ENCODE measurements at places on chromosomes 12 and 14. TPM values are rescaled to one million over a fixed set of nuclear protein-coding genes. Genes with fewer than 3 reads are reported as not detected.
A peak's percentile ranks its signal among the peaks of the same experiment; 100 is the strongest.

GAPDH gene
- total RNA-seq: 8,270 TPM

RD3L gene
- total RNA-seq: not detected

PLCZ1 gene
- not detected for total RNA-seq

KRT81 gene
- total RNA-seq: not detected

RFC5 gene
- total RNA-seq: 59.1 TPM

PLEKHD1 gene
- total RNA-seq: 0.10 TPM

PIK3C2G gene
- not detected for total RNA-seq

LRRK2 gene
- total RNA-seq: 0.14 TPM

ITGB7 gene
- total RNA-seq: 0.30 TPM

KRT72 gene
- not detected for total RNA-seq

GLRX5 gene
- total RNA-seq: 73.1 TPM

GLS2 gene
- 2.2 TPM for total RNA-seq

TMED8 gene
- total RNA-seq: 12.6 TPM

COCH gene
- 11.4 TPM for total RNA-seq

SLC25A47 gene
- total RNA-seq: 0.07 TPM

DNA sequence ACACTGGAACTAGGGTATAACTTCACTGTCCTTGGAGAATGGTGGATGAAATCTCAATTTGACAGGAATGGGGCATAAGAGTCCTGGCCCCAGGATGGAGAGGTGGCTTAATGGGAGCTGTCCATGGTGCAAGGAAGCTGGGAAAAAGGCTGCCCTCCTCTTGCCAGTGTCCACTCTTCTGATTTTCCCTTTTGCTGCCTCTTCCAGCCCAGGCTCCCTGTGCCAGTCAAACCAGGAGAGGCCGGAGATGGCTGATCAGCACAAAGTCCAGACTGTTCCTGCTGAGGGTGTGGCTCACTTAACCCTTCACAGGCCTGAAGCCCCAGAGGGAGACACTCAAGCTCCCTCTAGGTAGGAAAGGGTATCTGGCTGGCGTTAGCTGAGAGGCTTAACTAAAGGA lies at the start of gene MYO1A:
MYO1A (minus strand) TSS at position 240 of the 400 bp plus-strand sequence. CDS start 1,806 bp downstream, outside the sequence.
- no peak for DNase-seq

DNA sequence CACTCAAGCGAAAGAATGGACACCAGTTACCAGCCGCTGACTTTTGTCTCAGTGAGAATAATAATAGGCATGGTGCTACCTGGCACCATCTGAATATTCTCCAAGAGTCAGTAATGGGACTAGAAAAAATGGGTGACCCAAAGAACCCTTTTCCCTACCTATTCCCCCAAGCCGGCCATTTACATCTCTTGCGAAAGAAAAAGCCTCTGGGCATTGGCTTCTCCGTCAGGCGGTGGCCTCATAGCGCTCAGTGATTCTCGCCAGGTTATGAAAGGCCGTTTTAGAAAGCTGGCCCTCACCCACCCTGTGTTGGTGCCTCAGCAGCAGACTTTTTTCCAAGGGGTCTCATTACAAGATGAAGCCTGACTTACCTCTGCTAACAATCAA lies 523 bp upstream of the SLC6A15 start:
- DNase-seq: peak; percentile 13

GRCh38 chr12:88725592-88726143 lies 145.4 kb upstream of the KITLG start:
- no peak for DNase-seq

- no peak for DNase-seq
These were observed 16.3 kb downstream of the ASPG start for GRCh38 chr14:104101651-104102281.

DNA sequence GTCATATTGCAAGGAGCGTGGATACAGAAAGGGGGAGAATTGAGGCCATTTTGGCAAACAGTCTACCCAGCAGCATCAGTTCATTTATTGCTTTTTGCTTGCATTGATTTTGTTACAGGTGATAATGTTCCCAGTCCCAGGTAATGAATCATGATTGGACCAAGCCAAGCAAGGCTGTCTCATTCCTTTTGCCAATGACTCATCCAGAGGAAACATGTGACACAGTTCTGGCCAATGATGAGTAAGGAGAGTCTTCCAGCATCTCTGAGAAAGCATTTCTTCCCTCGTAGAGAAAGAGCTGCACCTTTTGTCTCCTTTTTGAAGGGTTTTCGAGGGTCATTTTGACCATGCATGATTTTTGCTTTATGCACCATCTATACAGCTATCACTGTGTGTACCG lies 68.2 kb downstream of the SLC15A4 start:
- no peak for DNase-seq

- DNase-seq: no peak
These were observed 143.5 kb downstream of the SCARB1 start for GRCh38 chr12:124720004-124720680.

DNA sequence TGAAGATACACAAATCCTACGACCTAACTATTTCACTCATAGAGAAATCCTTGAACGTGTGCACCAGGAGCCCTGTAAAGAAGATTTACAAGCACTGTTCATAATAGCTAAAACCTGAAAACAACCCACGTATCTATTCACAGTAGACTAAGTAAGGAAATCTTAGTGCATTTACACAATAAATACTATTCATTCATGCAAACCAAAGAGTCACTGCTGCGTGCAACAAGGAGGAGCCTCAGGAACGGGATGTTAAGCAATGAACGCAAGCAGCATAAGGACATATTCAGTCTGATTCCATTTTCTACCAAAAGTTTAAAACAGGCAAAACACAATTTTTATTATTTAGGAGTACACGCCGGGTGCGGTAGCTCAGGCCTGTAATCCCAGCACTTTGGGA lies 176.6 kb downstream of the TTC7B start:
- no peak for DNase-seq

GRCh38 chr12:91467686-91468085 lies 285.1 kb upstream of the DCN start:
- DNase-seq: no peak

GRCh38 chr12:11969437-11970154 lies 101.1 kb upstream of the BCL2L14 start:
- DNase-seq: peak; percentile 60

GRCh38 chr12:8779862-8780261 lies 42.6 kb upstream of the A2ML1 start:
- DNase-seq: no peak

DNA sequence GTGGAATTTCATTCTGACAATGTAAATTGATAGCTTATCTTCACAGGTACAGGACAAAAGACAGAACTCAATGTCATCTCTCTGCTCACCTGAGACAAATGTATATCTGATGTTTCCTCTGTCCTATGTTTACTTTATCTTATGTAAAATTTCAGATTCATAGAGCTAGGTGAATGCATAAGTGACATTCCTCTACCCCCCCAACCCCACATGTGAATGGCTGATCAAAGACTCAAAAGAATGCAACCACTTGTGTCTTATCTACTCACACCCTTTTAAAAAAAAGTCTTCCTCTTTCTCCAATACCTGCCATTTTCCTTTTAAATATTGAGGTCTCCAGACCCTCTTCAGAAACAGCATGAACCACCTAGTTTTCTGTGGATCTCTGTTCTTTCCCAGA lies 736.6 kb upstream of the SEL1L start:
- DNase-seq: no peak

DNA sequence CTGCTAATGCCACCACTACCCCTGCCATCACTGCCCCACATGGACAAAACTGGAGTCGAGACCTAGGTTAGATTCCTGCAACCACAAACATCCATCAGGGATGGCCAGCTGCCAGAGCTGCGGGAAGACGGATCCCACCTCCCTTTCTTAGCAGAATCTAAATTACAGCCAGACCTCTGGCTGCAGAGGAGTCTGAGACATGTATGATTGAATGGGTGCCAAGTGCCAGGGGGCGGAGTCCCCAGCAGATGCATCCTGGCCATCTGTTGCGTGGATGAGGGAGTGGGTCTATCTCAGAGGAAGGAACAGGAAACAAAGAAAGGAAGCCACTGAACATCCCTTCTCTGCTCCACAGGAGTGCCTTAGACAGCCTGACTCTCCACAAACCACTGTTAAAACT lies 7.1 kb upstream of the OAS2 start:
- no peak for DNase-seq

DNA sequence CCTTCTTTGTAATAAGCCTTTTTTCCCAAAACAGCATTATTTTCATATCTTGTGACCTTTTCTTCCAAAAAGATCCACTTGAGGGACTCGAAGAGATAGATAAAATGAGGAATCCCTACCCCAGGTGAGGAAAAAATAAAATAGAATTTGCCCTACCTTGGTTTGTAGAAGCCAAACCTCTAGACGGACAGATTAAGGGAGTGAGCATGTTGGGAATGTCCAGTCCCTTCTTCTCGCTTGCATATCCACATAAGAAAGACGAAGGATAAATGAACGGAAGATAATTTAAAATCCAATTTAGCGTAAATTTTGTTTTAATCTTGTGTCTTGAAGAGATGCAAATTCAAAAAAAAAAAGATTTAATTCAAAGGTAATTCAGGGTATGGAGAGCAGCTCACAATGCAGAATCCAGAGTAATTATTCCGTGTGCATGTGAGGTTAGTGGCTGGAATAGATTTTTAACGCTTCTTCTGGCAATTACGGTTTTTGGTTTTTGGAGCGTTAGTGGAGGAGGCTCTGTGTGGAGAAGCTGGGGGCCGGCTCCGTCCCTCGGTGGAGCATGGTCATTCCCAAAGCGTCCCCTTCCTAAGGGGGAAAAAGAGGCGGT lies 1.5 kb downstream of the GRIN2B start:
- peak; percentile 22 for DNase-seq

DNA sequence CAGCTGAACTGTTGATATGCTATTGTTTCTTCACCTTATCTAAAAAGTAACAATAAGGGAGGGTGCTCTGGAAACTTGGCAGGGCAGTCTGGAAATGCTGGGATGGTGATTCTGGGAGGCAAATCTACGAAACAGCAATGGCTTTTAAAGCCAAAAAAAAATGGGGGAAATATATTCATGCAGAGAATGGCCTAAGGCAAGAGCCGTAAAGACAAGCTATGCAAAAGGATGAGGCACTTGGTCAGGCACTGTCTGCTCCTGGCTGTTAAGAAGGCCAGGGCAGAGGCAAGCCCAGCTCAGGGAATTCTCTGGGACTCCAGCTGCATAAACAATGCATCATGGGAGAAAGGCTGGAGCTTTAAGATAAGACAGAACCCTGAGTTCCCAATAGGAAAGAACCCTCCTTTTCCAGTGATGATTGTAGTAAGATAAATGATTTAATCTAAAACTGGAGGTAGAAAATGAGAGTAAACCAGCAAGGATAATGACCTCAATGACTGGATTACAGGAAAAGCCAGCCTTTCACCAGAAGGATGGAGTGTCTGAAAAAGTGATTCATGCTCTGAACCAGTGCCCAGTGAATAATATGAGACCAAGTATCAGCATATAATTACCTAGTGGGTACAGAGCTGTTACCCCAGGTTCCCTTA lies 46.0 kb downstream of the ITPR2 start:
- no peak for DNase-seq

DNA sequence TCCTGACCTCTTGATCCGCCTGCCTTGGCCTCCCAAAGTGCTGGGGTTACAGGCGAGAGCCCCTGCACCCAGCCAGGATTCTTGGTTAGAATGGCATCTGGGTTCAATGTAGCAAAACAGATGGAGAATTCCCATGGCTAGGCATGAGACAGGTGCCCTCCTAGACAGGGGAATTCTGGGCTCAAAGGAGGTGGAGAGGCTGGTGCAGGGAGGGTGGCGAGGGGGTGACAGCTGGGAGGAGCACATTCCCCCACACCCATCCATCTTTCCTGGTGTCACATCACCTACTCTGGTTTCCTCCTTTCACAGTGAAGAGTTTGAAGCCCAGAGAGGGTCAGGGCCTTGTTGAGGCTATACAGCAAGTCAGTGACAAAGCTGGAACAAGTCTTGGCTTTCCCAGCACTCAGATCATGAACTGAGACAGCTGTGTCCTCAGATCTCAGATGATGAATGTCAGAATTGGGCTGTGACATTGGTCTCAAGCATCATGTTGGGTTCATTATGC lies 2.8 kb downstream of the SERPINA1 start:
- peak; percentile 12 for DNase-seq

DNA sequence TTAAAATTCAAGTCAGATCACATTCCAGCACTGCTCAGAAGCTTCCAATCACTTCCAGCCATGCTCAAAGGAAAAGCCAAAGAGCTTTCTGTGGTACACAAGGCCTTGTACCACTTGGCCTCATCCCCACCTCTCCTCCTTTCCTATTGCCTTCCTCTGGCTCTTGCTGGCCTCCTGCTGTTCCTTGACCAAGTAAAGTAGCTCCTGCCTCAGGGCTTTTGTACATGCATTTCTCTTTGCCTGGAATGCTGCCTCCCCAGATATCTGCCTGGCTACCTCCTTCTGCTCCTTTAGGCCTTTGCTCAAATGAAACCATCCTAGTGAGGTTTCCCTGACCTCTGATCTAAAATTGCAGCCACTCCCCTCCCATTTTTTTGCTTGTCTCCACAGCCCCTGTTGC lies 51.2 kb upstream of the TCL1B start:
- no peak for DNase-seq

DNA sequence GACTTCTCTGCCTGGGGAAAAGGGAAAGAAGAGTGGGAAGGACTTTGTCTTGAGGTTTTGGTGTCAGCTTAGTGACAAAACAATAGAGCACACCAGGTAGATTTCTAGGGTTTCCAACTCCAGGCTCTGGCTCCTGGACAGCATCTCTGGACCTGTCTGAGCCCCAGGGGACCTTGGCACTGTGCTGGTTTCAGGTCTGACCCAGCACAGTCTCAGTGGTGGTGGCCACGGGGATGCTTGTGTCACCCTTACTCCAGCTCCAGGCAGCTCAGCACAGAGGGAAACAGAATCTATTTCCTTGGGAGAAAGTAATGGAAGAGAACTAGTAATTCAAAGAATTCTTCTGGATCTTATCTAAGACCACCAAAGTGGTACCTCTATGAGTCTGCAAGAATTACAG lies 11.1 kb upstream of the CKAP4 start:
- DNase-seq: no peak

DNA sequence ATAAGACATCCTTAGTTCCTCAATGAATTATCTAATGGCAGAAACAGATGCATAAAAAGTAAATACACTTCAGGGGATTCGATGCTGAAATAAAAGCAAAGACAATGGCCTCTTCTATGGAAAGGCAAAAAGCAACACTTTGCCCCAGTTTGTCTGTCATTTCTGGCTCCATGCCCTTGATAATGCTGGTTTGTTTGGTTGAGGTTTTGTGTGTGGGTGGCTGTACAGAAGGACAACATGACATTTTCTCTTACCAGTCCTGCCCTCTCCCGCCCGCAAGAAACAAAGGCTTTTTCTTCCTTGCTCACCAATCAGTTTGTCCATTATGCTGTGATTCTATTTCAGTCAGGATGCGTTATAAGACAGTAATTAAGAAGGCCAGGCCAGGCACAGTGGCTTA lies 18.1 kb upstream of the WDR89 start:
- no peak for DNase-seq
